ENCODE measurements at places on chromosomes 5 and 9.

GRCh38 chr9:105694190-105694847 lies at the start of gene TMEM38B:
TSS of gene TMEM38B (plus strand) at chr9:105694541. CDS start at chr9:105694661, 120 bp downstream.
- DNase-seq = peak; percentile 16

GRCh38 chr9:124940521-124940893 lies 376 bp downstream of the GOLGA1 start:
- DNase-seq = no peak

DNA sequence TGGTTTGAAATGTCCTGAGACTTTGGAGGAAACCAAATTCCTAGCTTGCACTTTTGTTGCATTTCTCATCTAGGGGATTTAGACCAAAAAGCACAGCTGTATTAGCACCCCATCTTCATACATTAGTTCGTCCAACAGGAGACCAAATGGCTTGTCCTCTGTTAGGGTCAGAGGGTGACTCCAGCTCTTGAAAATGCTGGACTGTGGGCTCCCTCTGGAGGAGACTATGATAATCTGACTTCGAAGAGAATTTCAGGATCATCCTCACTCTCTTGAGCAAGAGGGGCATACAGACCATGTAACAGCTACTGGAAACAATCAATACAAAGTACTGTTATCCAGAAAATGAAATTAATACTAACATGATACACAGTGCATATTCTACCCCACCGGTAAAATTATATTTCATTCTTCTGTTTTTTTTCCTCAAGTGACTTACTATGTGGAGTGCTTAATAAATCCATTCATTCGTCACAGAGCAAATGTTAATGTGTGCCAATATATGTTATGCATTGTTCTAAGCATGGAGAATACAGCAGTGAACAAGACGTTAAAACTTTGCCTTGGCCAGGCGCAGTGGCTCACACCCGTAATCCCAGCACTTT lies 63.7 kb upstream of the PPP2CA start:
- peak; percentile 58 for DNase-seq

- no peak for DNase-seq
Measured at GRCh38 chr5:73851471-73852181, 225.6 kb downstream of the ARHGEF28 start.

- DNase-seq = no peak
Measured at GRCh38 chr5:93088592-93089389, 492.2 kb downstream of the NR2F1-AS1 start.

DNA sequence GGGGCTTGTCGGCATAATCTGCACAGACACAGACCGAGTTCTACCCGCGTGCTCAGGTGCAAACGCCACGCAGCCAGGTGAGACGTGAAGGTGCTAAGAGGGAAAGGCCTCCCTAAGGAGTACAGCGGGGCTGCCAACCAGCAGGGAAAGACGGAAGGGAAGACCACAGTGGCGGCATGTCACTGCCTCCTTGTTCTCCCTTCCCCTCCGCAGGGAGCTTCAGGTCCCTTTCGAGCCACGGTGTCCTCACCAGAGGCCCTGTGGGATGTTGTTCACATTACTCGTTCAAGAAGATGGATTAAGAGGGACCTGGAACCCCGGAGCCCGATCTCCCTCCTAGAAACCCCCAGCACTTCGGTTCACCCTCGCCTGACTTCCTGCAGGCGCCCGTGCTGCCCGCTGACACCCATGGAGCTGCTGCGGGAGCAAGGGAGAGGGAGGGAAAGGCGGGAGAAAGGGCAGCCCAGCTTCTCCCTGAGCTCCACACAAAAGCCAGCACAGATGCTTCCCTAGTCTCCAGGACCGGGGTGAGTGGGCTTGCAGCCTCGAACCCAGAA lies 686 bp downstream of the BRD9 start:
- no peak for DNase-seq

GRCh38 chr5:423233-423565 lies 19.8 kb upstream of the EXOC3 start:
- DNase-seq = no peak

DNA sequence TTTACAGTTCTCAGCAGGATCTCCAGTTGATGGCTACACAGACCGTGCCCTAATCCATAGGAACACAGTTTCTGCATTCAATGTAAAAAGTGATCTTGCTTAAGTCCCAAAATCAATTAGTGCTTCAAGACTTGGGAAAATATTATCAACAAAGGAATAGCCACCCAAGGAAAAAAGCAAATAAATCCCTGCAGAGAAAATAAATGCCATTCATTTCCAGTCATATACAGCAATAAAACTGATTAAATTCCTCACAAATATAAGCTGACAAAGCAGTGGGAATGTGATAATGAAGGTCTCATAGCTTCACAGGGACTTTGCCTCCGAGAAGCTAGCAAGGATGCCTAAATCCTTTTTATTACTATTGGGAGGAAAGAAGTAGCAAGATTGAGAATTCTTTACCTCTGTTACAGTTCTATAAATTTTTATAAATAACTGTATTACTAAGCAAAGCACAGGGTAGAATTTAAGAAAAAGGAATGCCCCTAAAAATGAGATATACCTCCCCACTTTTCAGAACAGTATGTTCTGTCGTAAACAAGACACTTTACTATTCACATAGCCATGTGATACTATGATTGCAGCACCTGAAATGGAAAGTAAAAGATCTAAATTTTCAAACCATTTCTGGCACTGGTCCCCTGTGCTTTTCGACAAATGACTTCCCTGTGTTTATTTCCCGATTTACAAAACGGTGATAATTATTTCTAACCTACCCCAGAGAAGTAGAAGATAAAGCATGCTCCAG lies 59.8 kb downstream of the ARSB start:
- DNase-seq = no peak

DNA sequence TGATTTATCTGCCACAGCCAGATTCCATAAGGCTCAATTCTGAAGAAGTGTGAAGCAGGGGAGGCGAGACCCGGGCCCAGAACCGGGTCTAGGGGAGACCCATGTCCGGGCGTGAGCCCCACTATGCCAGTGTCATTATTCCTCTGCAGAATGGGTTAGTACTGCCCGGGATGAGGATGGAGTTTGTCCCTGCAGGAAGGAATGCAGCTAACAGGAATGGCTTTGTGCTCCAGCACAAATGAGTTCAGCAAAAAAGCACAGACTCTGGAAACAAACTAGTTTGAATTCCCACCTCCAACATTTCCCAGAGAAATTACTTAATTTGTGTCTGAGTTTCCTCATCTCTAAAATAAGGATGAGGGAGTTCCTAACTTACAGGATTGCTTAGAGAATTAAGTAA lies 202.9 kb downstream of the SYK start:
- DNase-seq = no peak

DNA sequence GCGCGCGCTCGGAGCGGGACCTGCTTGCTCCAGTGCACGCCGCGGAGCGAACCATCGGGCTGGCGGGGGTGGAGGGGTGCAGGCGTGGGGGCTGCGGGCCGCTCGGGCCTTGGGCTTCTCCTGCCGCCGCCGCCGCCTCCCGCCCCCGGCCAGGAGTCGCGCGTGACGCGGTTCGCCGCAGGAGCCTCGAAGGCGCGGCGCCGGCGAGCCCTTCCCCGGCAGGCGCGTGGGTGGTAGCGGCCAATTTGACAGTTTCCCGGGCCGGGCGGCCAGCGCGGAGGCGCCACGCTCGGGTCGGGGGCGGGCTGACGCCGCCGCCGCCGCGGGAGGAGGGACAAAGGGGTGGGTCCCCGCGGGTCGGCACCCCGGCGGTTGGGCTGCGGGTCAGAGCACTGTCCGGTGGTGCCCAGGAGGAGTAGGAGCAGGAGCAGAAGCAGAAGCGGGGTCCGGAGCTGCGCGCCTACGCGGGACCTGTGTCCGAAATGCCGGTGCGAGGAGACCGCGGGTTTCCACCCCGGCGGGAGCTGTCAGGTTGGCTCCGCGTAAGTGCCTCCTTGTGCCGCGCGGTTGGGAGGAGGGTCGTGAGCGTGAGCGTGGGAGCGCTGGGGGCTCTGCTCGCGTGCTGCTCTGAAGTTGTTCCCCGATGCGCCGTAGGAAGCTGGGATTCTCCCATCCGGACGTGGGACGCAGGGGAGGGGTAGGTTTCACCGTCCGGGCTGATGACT lies at the start of gene TJP2:
TSS of gene TJP2 (plus strand) at position 387 of the 725 bp plus-strand sequence. CDS start at position 483, 96 bp downstream.
- DNase-seq = no peak

DNA sequence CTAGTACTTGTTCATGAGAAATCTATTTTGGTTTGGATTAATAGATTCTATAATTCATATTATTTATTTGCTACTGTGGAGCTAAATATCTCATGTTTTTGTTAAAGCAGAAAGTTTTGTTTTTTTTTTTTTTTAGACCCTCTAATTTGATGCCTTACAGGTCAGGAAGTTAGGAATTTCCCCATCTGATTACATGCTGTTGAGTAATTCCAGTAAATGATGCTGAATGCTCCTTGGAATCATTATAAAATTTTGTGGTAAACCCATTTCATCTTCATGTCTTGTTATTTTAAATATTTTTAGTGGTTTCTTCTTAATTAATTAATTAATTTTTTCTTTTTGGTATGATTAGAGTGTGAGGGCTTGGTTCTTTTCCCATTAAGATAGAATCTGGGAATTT lies 35.6 kb downstream of the NNT start:
- DNase-seq = no peak
